ENCODE measurements at places on chromosomes 5 and 9.

- no peak for DNase-seq
Measured at GRCh38 chr5:16889203-16889971, 46.7 kb downstream of the MYO10 start.

- no peak for DNase-seq
Measured at GRCh38 chr9:134571946-134572917, 69.4 kb upstream of the COL5A1 start.

- no peak for DNase-seq
Measured at GRCh38 chr5:39652036-39652435, 227.3 kb upstream of the DAB2 start.

GRCh38 chr9:126503333-126504085 is 110.2 kb upstream of the LMX1B start:
- DNase-seq, result no peak

DNA sequence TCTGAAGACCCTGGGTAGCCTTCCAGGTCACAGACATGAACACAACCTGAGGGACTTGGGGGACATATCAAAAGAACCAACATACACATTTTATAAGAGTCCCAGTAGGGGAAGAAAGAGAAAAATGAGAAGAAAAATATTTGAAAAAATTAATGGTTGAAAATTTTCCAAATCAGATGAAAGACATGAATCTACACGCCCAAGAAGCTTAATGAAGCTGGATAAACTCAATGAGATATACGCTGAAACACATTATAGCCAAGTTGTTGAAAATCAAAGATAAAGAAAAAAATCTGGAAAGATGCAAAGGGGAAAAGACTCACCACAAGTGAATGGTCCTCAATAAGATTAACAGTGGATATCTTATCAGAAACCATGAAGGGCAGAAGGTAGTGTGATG is 9.6 kb upstream of the CCDC180 start:
- no peak for DNase-seq

DNA sequence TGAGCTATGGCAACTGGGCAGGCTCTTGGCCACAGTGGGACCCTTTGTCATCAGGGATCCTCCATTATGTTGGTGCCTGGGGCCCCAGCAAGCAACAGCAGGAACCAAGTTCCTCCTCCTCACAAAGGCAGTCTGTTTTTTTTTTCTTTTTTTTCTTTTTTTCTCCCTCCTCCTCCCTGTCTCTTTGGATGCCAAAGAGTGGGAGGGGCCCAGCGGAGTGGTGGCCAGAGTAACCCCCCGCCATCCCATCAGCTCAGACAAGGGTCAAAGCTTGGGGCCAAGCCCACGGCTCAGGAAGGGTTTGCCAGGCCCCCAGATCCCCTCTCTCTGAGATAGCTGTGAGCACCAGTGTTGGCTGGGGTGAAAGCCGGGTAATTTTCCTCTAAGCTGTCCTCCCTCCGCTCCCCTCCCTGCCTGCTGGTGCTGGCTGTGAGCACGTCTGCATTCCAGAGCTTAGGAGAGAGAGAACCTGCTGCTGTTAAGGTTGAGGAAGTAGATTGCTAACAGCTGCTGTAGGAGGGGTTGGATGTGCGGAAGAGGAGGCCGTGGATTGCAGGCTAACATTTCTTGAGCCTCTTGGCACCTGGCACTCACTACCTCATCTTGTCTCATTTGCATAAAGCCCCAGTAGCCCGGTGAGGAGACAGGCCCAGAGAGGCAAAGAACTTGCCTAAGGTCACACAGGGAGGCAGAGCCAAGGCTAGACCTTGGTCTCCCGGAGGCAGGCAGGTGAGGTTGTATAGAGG is 21.2 kb downstream of the GSN start:
- no peak for DNase-seq

DNA sequence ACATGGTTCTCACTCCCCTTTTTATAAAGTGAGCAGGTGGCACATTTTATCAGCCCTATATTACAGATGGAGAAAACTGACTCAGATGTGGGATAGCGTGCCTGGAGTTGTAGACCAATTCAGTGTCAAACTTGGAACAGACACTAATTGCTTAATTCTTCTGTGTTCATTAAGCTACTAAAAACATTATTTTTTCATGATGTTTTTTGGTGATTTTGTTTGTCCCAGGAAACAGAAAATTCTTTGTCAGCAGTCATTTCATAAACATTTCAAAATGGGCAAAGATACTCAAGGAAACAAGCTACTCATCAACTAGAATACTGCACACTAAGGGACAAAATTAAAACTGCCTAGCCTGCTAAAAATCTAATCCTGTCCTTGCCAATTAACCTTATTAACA is 2.2 kb downstream of the ABHD17B start:
- no peak for DNase-seq

GRCh38 chr9:114153761-114154599 is 1.4 kb upstream of the COL27A1 start:
- no peak for DNase-seq

DNA sequence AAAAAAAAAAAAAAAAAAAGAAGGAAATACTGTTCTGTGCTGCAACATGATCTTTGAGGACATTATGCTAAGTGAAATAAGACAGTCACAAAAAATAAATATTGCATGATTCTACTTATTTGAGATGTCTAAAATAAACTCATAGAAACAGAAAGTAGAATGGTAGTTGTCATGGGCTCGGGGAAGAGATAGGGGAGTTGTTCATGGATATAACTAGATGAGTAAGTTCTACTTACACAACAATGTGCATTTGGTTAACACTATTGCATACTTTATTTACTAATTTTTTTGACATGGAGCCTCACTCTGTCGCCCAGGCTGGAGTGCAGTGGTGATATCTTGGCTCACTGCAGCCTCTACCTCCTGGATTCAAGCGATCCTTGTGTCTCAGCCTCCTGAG is 15.2 kb downstream of the MAML1 start:
- no peak for DNase-seq
